ENCODE measurements at places on chromosomes 6 and 20. TPM values are rescaled to one million over a fixed set of nuclear protein-coding genes. Genes with fewer than 3 reads are reported as not detected.

DNA sequence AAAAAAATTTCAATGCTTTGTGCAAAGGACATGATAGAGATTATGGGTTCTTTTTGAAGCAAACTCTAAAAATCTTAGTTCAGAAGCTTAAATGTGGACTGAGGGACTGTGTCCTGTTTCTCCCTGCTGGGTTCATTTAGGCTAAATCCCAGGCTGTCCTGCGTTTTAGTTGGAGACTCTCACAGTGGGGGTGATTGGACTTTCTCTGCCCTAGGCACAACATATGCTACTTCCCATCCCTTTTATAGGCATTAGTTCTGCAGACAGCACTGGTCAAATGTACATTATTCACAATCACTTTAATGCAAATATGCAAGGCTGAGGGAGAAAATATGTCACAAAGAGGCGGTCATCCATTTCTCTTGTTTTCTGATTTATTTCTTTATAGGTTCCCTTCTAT, 71.3 kb downstream of the TFAP2B start:
- DNase-seq, result no peak

GRCh38 chr6:24648276-24648675, 2.3 kb upstream of the KIAA0319 start:
- DNase-seq, result no peak

DNA sequence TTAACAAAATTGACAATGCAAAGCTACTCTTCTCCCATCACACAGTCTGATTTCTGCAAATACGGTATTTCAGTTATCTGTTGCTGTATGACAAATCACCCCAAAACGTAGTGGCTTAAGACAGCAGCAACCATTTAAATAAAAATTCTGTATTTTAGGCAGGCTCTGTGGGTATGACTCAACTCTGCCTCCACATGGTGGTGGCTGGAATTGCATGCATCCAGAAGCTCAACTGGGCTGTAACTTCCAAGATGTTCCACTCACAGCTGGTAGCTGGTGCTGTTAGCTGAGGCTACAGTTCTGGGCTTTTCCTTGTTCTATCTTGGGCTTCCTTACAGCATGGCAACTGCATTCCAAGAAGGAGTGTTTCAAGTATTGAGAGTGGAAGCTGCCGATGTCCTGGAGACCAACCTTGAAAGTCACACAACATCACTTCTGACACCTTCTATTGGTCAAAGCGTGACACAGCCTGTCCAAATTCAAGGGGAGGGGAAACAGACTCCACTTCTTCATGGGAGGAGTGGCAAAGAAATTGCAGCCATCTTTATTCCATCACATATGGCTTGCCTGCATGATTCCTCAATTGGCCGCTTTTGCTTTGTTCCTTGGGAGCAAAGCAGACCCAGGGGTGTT, 39.7 kb upstream of the TULP1 start:
- DNase-seq, result peak; percentile 48

DNA sequence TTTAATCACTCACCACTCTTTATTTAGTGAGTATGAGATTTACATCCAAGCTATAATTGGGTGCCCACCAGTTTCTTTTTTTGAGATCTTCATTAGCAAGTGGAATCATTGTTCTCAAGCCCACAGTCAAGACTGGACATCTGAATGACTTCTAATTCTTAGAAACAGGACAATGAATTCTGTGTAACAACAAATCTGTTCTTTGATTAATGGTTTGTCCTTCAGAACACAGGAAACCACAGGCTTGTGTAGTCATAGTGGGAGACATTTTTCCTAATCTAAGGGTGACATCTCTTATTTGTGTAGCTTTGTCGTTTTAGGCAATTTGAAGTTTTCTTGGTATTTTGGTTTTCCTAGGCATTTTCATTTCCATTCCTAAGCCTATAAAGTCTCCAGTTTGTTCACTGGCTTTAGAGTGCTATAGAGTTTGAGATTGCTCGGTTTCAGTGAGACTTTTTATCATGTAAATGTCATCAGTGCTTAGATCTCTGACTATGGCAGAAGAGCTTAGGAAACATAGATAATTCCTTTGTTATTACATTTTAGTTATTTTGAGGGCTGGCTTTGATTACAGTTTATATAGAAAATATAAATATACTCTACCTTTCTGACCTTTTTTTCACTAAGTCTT, 903.9 kb upstream of the MAP3K7 start:
- no peak for DNase-seq

- peak; percentile 34 for DNase-seq
Observed at GRCh38 chr6:47810885-47811284, 29.1 kb downstream of the OPN5 start.

DNA sequence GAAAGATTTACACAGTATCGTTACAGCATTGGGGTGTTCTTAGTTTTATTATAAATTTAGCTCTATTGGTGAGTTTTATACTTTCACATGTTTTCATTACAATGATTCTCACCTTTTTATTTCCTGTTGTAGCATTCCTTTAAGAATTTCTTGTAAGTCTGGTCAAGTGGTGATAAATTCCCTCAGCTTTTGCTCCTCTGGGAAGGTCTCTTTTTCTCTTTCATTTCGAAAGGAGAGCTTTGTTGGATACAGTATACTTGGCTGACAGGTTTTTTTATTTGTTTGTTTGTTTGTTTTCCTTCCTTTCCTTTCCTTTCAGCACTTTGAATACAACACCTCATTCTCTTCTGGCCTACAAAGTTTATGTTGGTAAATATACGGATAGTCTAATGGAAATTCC, 249.7 kb upstream of the RUNX2 start:
- no peak for DNase-seq

- no peak for DNase-seq
Observed at GRCh38 chr20:18284805-18285533, 3.4 kb upstream of the ZNF133 start.

DNA sequence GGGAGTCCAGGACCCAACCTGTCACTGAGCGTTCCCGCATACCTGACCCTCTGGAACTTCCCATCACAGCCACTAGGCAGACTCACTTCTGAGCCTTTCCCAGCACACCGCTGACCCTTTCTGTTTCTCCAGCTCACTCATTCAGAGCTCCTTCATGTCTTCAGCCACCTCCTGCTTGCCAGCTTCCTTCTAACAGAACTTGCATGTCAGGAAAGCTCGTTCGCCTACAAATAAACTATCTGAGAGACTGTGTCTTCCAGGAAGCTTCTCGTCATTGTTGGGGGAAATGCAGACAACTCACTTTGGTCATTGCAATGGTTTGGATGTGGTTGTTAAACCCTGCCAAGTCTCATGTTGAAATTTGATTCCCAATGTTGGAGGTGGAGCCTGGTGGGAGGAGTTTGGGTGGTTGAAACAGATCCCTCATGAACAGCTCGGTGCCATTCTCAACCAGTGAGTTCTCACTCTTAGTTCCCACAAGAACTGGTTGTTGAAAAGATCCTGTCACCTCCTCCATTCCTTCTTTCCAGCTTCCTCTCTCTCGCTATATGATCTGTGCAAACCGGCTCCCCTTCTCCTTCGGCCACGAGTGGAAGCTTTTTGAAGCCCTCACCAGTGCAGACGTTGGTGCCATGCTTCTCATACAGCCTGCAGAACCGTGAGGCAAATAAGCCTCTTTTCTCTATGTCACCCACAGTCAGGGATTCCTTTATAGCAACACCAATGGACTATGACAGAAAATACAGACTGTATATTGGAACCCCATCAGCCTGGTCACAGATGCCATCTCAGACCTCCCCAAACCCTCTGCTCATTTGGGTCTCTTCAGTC, 1.4 kb upstream of the MUC21 start:
- DNase-seq, result peak; percentile 85

GRCh38 chr6:30091577-30092381, 16.2 kb upstream of the RNF39 start:
- DNase-seq, result peak; percentile 68

DNA sequence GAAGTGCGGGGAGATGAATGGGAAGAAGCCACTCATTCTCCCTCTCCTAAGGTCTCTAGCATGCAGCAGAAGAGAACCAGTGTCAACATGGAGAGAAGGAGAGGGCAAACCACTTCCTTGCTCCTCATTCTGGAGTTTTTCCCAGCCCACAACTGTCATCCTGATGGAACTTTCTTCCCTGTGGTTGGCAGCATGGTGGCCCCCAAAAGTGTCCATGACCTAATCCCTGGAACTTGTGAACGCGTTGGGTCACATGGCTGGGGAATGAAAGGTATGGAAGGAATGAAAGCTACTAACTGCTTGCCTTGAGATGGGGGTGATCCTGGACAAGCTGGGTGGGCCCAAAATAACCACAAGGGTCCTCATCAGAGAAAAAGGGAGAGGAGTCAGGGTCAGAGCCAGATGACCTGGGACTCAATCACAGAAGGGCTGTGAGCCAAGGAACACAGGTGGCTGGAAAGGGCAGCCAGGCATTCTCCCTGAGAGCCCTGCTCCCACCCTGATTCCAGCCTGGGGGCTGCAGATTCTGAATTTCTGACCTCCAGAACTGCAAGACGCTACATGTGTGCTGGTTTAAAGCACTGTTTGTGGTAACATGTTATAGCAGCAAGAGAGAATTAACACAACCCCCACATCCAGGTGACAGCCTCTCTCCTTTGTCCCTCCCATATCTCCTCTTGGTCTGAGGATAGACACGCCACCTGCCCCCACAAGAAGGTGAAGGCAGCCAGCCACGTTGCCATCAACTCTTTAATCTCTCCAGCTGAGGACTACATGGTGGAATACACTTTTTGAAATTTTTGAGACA, 63.2 kb downstream of the PYGB start:
- no peak for DNase-seq

DNA sequence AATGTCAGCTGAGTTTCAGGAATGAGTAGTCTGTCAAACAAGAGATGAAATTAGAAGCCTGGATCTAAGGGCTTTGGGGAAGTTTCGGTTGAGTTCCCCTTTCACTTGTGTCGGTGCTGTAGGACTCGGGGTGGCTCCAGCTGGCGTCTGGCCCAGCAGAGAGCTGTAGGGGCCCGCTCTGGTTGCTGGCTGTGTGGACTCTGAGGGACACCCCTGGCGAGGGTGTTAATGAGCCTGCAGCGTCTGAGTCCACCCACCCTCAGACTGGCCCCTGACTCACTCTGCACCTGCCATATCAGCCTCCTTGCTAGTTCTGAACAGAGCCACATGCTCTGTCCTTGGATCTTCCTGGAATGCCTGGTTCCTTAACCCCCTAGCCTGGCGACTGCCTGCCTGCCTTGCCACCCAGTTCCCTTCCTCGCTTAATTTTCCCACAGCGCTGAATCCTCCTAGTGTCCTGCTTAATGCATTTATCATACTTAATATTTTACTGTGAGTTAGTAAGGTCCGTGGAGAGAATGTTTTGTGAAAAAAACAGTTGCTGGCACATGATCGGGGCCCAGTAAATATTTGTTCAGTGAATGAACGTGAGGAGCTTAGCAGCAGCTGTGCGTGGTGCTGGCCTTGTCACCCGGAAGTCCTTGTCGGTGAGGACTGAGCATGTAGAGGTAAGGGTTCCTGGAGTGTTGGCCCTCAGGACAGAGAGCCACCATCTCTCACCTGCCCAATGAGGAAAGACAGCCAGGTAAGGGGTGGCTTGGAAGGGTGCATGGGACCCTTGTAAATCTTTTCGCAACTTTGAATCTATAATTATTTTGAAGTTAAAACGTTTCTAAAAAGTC, 1.6 kb downstream of the DNAJC5 start:
- peak; percentile 31 for DNase-seq

- peak; percentile 42 for DNase-seq
Observed at GRCh38 chr6:37516076-37516919, 16.6 kb upstream of the CCDC167 start.

GRCh38 chr20:17441745-17442144, 89.4 kb downstream of the BFSP1 start:
- DNase-seq, result no peak

GRCh38 chr6:125948455-125948854, 8.1 kb upstream of the HINT3 start:
- no peak for DNase-seq

DNA sequence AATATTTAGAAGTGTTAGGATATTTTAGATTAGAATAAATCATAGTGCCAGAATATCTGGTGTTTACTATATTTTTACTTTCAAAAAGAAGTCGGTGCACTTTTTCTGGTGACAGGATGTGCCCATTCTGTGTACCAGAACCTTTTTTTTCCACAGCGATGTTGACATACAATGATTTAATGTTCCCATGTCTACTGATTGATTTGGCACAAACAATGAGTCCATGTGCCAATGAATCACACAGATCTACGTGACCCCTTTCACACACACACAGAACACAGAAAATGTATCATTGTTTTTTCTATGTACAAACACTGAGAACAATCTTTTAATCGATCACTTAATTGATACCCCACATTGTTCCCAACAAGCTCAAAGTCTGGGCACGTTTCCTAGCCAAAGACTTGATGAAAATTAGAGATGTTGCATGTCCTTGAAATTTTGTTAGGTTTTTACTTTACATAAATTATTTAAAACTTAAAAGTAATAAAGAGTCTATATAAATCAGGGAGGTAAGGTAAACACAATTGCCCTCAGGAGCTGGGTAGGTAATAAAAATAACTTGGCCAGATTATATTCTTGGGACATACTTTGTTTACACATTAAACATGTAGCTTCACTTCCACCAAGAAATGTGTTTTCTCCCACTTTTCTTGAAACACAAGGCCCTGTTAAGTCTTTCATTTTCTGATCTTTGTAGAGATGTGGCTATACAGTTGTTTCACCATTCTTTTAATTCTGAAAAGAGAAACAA, 36.4 kb upstream of the SOX4 start:
- peak; percentile 91 for DNase-seq

DNA sequence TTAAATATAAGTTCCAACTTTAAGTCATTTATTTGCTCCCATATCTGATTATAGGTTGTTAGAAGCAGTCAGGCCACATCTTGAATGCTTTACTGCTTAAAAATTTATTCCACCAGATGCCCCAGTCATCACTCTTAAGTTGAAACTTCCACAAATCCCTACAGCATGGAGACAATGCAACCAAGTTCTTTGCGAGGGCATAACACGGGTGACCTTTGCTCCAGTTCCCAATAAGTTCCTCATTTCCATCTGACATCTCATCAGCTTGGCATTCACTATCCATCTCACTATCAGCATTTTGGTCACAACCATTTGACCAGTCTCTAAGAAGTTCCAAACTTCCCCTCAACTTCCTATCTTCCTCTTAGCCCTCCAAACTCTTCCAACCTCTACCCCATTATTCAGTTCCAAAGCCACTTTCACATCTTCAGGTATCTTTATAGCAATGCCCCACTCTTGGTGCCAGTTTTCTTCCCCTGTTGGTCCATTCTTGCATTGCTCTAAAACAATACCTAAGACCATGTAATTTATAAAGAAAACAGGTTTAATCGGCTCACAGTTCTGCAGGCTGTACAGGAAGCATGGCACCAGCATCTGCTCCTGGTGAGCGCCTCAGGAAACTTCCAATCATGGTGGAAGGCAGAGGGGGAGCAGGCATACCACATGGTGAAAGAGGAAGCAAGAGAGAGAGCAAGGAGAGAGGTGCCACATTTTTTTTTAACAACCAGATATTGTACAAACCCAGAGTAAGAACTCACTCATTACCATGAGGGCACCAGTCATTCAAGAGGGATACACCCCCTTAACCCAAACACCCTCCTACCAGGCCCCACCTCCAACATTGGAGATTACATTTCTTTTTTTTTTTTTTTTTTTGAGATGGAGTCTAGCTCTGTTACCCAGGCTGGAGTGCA, 15.9 kb upstream of the ITPR3 start:
- no peak for DNase-seq

NINL gene
- total RNA-seq, result 5.0 TPM

RSPO3 gene
- not detected for total RNA-seq

SCGN gene
- not detected for total RNA-seq

TCF21 gene
- 0.26 TPM for total RNA-seq

PRICKLE4 gene
- 0.90 TPM for total RNA-seq

RIN2 gene
- total RNA-seq, result 45.8 TPM

PRSS35 gene
- total RNA-seq, result not detected

MLIP gene
- total RNA-seq, result 0.53 TPM

SLC24A3 gene
- under 0.01 TPM for total RNA-seq

SRSF12 gene
- total RNA-seq, result under 0.01 TPM

TPX2 gene
- 1.8 TPM for total RNA-seq

Measured in bronchial epithelial cell (primary cell).